ENCODE measurements at places on chromosomes 4 and X. TPM values are rescaled to one million over a fixed set of nuclear protein-coding genes. Genes with fewer than 3 reads are reported as not detected.

The TMEM154 gene
- 0.57 TPM for polyA plus RNA-seq

The FGA gene
- polyA plus RNA-seq, result 9.1 TPM

The MAGEB2 gene
- 51.4 TPM for polyA plus RNA-seq

The CYBB gene
- 15.7 TPM for polyA plus RNA-seq

The ESX1 gene
- polyA plus RNA-seq, result 17.0 TPM

The FMR1NB gene
- polyA plus RNA-seq, result 77.8 TPM

The MAGEB10 gene
- polyA plus RNA-seq, result 5.7 TPM

The USP9X gene
- 50.8 TPM for polyA plus RNA-seq

The MAGIX gene
- polyA plus RNA-seq, result 0.90 TPM

The GLOD5 gene
- 0.83 TPM for polyA plus RNA-seq

The CLDN34 gene
- 3.0 TPM for polyA plus RNA-seq

The F8A2 gene
- not detected for polyA plus RNA-seq

The SLC38A5 gene
- 3.5 TPM for polyA plus RNA-seq

The APEX2 gene
- polyA plus RNA-seq, result 10.4 TPM

The AMBN gene
- polyA plus RNA-seq, result 0.21 TPM

The CXCL1 gene
- 1.5 TPM for polyA plus RNA-seq

The DSPP gene
- not detected for polyA plus RNA-seq

The HPGDS gene
- polyA plus RNA-seq, result 1.7 TPM

The CFAP299 gene
- polyA plus RNA-seq, result 51.9 TPM

The ADH1C gene
- 2.6 TPM for polyA plus RNA-seq

The UGT2B10 gene
- 1.5 TPM for polyA plus RNA-seq

The POF1B gene
- polyA plus RNA-seq, result 0.36 TPM

The PPEF2 gene
- polyA plus RNA-seq, result 1.4 TPM

Measured in testis (tissue), 5 donors.